ENCODE measurements at places on chromosomes 1 and 21.

DNA sequence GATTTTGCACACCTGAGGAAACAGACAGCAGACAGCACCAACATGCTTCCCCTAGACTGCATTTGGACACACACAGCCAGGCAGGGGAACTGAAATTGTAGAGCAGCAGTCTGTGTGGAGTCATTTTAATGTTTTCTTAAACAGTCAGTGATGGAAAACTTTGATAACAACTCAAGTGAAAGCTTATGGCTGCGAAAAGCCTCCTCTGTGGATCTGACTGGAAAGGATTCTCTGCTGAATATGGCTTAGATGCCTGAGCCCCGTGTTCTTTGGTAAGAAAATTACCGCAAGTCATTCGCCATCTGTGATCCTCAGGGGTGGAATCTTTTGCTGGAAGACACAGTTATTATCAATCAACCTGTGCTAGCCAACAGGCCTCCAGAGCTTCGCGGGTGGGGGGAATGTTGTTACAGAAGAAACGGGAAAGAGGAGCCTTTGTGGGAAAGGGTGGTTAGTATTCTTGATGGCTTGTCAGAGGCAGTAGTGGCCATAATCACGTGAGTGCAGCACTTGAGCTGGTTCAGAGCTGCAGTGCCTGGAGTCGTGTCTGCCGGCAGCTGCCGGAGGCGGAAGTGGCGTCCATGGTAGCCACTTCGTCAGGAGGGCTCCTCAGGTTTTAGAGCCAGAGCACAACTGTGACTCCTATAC is 204.7 kb downstream of the ST6GALNAC3 start:
- no peak for DNase-seq

DNA sequence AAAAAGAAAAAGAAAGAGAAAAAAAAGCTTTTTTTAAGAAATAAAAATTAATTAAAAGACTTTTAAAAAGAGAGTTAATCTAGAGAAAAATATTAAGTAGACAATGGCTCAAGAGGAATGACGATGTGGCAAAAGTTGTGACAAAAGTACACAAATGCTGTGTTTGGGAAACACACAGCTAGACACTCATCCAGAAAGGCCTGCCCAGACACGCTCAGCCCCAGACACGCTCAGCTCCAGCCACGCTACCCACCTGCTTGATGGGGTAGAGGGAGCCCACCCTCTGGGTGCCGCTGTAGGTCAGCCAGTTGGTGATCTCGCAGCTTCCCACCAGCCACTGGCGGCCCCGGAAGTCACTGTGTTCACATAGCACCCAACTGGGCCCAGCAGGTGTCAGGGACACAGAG is 10.2 kb downstream of the CD52 start:
- DNase-seq, result no peak

DNA sequence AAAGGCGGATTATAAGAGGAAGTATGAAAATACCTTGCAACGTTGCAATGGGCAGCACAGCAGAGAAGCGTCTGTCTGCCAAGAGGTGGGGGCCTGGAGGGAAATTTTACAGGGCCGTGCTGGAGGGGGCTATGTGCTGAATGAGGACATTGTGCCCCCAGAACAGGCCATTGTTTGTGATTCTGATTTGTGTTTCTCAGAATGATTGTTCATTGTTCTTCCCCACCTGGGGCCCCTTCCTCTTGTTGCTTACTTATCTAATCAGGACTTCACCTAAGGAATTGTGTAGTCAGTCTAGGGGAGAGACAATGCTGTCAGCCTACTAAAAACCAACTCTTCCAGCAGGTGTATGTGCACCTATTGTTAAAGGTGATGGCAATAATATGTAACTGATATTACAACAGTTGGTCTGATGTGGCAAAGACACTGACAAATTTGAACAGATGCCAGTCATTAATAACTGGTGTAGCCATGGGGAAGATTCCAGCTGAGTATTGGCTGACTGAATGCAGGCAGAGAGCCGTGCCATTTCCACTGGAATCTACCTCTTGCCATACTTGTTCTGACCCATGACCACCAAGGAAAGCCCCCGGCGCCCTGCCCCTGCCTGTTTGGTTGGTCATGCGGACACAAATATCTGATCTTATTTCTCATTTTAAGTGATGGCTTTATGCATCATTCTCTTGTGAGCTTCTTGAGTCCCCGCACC is 45.2 kb upstream of the PSEN2 start:
- DNase-seq, result no peak

DNA sequence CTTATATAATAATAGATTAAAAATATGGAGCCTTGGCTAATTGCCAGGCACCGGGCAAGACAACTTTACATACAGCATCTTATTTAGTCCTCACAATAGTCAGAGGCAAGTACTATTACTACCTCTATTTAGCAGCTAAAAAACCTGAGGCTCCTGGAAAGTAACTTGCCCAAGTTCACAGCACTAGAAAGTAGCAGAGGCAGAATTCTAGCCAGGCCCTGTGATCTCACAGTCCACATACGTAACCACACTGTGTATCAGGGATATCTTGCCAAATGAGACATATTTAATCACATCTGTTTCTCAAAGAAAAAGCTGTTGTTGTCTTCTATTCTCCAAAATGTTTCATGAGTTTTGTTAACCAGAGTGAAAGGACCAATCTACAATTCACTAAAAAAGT is 378.5 kb downstream of the PLPP3 start:
- no peak for DNase-seq

DNA sequence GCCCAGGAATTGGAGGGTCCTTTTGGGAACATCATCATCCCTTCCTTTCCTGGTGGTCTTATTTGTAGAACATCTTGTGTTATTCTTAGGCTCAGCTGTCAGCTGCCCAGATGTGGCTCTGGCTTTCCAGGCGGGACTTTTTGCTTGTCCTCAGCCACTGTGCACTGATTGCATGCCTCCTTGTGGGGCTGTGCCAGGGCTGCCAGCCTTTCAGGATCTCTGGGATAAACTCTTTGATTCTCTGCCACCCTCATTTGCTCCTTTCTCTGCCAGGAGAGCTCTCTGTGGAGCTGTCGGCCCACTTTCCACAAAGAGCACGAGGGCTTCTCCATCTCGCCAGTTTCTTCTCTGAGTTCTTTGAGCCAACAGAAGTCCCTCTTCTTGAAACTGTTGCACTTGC is 63.1 kb downstream of the PTPRU start:
- no peak for DNase-seq

DNA sequence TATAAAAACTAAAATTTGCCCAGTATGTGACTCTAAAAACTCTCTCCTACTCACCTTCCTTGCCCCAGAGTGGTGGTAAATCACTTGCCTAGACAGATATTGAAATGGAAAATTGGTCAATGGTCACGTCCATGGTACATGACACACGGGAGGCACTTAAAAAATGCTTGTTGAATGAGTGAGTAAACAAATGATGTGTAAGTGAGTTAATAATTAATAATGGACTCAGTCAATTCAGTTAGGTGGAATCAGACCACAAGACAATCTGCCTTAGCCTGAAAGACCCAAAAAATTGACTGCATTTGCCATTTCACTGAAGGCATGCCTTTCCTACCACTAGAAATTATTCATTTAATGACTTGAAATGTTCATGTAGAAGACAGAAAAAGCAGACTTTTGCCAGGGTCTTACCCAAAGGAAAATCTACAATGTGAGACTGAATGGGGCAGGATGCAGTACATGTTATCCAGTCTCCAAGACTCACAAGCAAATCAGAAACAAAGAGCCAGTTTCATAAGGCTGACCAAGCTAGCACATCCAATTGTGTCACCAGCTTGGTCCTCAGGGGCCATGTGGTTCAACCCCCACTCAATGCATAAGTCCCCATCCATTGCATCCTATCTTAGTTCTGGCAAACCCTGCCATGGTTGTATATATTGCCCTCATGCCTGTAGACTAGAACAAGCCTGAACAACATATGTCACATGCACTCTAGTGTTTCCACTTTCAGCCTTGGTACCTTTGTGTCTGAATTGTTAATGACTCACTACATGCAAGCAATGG is 73.6 kb downstream of the TBX15 start:
- no peak for DNase-seq

GRCh38 chr1:88451856-88452255 is 232.2 kb upstream of the PKN2 start:
- no peak for DNase-seq

- no peak for DNase-seq
Observed at GRCh38 chr21:37636152-37636860, 269.7 kb downstream of the DYRK1A start.

- DNase-seq, result no peak
Observed at GRCh38 chr1:220371324-220371723, 99.1 kb upstream of the RAB3GAP2 start.

DNA sequence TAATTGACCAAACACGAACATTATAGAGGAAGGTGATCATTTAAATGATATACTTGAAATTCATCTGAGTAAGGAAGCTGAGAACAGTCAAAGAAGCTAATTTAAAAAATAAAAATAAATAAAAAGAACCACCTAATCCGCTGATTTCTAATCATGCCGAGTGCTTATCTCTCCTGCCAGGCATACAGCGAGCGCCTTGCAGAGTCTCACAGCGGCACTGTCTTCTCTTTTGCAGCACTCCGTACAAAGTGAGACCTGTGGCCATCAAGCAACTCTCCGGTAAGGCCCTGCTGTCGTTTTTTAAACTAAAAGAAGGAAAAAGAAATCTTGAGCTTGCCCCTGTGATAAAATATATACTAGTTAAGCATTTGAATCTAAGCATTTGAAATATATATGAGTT is 45.3 kb downstream of the PDE9A start:
- DNase-seq, result no peak

DNA sequence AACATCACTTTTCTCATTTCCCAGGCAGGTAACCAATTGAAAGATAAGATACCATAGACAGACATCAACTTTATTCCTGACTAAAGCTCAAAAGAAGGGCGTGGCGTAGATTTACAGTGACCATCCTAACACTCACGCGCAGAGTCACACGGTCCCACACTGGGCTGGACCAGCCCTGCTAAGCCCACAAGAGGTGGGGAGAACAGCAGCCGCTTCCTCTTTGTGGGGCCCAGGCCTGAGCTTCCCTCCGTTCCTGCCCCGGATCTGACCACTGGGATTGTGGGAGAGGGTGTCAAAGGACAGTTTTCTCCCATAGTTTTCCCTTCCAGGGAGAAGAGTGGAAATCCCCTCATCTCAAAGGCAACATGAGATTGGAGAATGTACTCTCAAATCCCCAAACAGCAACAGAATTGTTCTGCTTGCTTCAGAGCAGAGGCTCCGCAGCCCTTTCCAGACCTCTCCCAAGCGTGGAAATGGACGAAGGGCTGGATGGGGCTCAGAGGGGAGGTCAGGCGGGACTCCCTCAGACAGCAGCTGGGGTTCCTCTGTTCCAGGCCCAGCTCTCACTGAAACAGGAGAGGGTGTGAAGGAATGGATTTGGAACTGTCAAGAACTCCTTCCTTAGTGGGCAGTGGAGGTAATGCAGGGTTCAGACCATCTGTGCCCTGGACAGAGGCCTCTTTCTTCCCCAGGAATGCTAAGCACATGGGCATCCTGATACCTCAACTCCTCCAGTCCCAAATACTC is 33.7 kb downstream of the L1TD1 start:
- no peak for DNase-seq

- no peak for DNase-seq
Observed at GRCh38 chr1:181806746-181807145, 254.8 kb downstream of the ZNF648 start.

GRCh38 chr1:170670802-170671628 is 7.1 kb downstream of the PRRX1 start:
- DNase-seq, result no peak

DNA sequence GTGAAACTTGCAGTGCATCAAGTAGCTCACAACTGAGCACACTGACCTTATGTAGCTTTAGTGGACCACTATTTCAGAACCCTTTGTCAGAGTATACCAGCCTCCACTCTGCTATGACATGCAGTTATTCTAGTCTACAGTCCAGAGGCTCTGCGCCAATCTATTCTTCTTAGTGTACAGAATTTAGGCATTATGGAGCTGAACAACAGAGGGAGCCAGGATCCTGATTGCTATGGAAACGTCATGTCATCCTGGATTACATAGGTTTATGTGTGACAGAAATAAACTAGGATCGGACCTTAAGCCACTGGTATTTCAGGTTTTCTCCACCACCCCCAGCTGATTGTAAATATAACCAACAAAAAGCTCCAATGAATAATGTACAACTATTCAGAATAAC is 48.1 kb upstream of the EEIG2 start:
- no peak for DNase-seq

DNA sequence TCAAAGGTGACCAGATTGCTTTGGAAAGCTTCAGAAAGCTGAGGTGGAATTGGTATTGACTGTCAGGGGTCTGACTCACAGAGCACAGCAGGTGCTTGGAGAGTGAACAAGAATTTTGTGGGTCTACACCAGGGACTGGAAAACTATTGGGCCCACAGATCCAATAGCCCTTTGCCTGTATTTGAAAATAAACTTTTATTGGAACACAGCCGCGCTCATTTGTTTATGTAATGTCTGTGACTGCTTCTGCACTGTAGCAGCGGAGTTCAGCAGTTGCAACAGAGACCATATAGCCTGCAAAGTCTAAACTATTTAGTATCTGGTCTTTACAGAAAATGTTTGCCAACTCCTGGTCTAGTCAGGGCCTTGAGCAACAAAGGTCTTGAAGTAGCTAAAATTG is 315.6 kb downstream of the NFIA start:
- DNase-seq, result no peak

GRCh38 chr1:77548285-77548684 is 134.2 kb downstream of the ZZZ3 start:
- no peak for DNase-seq

GRCh38 chr1:208243967-208244916 is at the start of gene PLXNA2:
Gene PLXNA2, minus strand, starts transcription at chr1:208244384. Its CDS starts 26,462 bp downstream, at chr1:208217922.
- DNase-seq, result peak; percentile 31

GRCh38 chr1:175197531-175197930 is 5.0 kb upstream of the KIAA0040 start:
- peak; percentile 98 for DNase-seq

DNA sequence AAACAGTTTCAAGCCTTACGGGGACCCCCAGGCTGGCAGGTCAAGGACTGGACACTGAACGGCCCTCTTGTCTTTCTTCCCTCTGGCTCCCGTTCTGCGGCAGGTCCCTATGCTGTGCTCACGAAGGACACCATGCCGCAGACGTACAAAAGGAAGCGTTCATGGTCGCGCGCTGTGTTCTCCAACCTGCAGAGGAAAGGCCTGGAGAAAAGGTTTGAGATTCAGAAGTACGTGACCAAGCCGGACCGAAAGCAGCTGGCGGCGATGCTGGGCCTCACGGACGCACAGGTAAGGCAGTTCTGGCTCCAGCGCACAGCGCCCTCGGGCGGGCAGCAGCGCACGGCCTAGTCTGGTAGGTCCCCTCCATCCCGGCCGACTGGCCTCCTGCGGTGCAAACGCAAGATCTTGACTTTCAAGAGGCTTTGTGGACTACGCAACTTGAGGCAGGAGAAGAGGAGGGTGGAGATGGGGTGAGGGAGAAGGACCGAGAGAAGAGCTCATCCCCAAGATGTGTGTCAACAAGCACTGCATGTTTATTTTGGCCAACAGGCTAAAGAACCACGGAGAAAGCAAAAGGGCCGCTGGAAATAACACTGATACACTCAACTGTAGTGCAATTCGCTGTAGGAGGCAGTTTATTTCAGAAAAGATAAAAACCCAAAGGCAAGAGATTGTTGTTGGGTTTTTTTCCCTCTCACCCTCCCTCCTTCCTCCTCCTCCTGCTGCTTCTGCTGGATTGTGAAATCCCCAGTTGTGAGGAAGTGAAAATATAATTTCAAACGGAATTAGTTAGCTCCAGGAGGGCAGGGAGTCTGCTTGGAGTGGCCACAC is 3.0 kb downstream of the HLX start:
- no peak for DNase-seq
